ENCODE measurements at places on chromosomes 3 and 15.

GRCh38 chr15:60695713-60696522, 217.0 kb upstream of the ICE2 start:
- no peak for DNase-seq

- no peak for DNase-seq
Measured at GRCh38 chr3:173027429-173027828, 113.6 kb downstream of the SPATA16 start.

DNA sequence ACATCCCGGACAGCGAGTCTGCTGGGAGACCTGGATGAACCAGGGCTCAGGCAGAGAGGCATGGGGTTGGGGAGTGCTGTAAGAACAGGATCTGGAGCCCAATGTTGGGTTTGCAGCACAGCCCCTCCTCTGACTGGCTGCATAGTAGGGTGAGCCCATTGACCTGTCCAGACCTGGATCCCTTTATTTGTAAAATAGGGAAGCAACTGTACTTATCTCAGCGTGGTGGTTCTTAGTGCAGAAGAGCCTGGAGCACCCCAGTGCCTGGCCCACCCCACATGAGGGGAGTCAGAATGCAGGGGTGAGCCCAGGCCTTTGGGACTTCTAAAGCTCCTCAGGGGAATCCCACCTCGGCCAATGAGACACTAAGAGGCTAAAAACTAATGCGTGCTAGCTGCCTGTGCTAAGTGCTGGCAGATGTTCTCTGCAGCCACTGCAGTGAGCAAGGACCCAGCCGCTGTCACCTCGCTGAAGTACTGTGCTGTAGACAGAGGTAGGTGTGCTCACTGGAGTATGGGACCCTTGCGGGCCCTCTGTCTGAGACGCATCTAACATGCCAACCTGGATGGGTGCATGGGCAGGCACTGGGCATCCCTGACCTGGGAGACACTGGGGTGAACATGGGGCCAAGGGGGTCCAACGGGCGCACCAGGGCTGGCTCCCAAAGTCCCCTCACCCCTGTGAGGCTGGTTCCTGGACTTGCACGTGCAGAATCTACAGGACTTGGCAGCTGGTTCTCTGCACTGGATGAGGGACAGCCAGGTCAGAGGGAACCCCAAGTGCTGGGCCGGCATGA, 95.6 kb downstream of the ATP10A start:
- no peak for DNase-seq

DNA sequence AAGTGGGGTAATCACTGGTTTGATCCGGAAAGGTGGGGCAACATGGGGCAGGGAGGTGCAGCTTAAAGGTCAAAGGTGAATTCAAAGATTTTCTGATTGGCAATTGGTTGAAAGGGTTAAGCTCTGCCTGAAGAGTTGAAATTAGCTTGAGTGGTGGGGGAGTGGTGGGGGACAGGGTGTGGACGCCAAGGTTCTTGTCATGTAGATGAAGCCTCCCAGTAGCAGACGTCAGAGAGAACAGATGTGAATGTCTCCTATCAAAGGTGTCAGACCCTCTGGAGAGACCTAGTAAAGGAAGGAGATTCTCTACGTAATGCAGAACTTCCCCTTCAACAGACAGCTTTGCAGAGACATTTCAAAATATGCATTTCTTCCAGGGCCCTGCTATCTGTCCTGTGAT, 62.8 kb downstream of the ABCC5 start:
- no peak for DNase-seq

- DNase-seq = peak; percentile 29
Measured at GRCh38 chr3:24135280-24135679, 190.2 kb downstream of the NR1D2 start.

GRCh38 chr3:104521606-104522336, 844.9 kb upstream of the ALCAM start:
- no peak for DNase-seq

DNA sequence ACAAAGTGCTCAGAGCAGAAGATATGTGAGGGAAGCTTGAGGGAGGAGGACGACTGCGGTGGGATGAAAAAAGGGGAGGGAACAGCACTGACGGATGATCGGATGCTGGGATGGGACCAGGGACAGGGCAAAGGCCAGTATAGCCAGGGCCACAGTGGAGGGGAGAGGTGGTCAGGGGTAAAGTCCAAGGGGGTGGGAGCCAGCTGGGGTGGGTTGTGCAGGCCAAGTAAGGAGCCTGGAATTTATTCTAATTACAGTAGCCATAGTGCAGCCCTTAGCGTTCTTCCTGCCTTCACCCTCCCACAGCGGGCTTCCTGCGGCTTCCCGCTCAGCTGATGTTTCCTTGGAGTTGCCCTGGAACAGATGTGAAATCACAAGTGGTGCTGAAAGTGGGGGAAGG, 7.6 kb upstream of the APEH start:
- DNase-seq = no peak

- peak; percentile 48 for DNase-seq
Measured at GRCh38 chr3:8497582-8497981, 4.0 kb upstream of the LMCD1 start.

DNA sequence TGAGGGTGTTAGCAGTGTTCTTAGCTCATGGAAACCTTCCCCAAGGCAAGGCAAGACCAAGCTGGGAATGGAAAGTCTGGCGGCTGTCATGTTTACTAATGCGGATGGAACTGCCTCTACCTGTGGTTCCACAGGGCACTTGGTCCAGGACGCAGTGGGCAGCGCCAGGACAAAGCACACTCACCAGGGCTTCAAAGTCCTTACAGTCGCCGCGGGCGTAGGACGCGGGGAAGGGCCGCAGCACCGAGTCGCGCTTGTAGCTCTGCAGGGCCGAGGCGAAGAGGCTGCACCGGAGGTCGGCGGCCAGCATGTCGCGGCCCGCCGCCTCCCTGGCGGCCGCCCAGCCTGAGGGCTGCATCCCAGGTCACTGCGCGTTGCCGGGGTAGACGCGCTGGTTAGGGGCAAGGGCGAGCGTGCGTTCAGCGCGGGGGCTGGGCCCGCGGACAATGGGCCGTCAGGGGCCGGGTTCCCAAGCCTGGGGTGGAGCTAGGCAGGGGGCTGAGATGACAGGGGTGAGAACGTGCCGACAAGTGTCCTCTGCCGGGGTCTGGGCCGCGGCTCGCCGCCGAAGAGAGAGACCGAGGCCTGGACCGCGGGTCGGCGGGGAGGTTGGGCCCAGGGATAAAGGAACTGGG, 497 bp downstream of the PARP16 start:
- DNase-seq = no peak

- no peak for DNase-seq
Measured at GRCh38 chr3:105691633-105692032, 177.2 kb downstream of the CBLB start.

GRCh38 chr15:59096429-59096828, 8.5 kb upstream of the CCNB2 start:
- DNase-seq = no peak

GRCh38 chr15:58139276-58139988, 1.3 kb downstream of the AQP9 start:
- DNase-seq = no peak

GRCh38 chr3:197750858-197751737, 1.4 kb downstream of the FYTTD1 start:
- peak; percentile 31 for DNase-seq

GRCh38 chr3:193744048-193744821, 151.2 kb downstream of the OPA1 start:
- DNase-seq = peak; percentile 24

DNA sequence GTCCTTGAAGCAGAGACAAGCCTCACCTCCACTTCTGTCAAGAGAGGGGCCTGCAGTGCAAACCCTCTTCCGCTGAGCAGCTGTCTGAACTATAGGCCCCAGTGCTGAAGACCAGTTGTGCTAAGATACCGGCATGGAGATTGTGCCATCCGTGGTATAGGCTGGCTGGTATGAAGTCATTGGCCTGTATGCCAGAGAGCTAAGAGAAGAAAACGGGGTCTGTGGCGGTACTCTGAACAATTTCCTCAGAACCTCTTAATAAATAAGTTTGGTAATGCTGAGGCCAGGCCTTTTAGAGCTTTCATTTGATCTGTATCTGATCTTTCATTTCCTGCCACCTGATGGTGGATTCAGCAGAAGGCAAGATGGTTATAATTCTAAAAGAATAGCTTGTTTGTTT, 123.0 kb downstream of the LRIG1 start:
- DNase-seq = no peak

DNA sequence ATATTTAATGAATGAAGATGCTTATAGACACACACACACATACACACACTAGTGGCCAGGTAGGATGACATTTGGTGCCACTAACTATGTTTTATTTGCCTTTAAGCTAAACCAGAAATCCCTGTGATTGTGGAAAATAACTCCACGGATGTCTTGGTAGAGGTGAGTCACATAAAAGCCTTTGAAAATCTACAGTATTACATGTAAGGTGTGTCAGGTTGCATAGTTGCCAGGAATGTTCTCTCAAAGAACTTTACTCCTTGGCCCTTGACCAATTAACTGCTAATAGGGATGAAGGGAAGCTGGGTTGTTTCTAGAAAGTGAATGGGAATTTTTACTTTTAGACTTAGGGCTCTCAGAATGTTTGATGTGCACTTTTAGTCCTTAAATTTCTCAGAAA, 9.9 kb downstream of the ZBED2 start:
- DNase-seq = peak; percentile 70

DNA sequence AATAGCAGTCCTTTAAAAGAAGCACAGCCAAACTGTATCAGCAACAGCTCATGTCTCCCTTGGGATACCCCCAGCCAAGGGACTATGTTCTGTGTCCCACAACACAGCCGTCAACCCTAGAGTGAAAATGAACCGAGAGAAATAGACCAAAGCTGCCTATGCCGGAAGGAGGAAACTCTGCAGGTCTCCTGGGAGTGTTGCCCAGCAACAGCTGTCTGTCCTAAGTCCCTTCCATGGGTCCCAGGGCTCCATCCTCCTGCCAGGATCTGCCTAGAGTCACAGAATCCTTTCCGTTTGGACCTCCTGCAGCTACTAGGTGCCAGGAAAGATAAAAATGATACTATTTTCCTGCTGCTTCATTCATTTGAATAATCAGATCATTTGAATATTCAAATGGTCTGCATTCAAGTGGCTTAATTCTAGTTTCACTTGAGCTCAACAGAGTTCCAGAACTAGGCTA, 53.1 kb downstream of the TRANK1 start:
- no peak for DNase-seq

- DNase-seq = no peak
Measured at GRCh38 chr3:66386011-66386924, 114.6 kb downstream of the LRIG1 start.

DNA sequence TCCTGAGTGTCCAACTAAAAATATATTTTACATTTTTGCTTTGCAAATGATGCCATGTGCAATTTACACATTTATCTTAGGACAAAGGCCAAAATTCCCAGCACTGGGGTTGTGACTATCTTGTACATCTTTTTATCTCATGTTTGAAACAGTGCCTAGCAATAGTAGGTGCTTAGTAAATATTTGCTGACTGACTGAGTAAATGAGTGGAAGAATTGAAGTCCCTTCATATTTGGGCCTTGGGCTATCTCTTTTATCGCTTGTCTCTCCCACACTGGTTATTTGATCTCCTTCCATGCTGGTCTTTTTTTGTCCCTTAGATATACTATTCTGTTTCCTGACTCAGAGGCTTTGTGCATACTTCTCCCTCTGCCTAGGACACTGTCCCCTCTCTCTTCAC, 213.1 kb upstream of the GOLGA6L4 start:
- no peak for DNase-seq

- no peak for DNase-seq
Measured at GRCh38 chr3:57942388-57942787, 65.8 kb upstream of the FLNB start.

DNA sequence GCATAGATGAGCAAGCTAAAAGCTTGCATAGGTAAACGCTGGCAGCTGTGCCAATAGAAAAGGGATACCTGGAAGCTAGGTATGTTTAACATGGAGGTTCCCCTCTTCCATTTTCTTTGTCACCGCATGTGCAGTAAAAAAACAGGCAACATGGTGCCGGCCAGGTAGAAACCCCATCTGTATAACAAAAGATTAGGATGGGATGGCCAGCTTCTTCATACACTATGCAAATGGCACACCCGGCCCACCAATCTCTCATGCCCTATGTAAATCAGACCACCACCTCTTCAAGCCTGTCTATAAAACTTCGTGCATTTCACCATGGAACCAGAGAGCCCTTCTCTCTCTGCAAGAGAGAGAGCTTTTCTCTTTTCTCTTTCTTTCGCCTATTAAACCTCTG, 224.3 kb upstream of the P2RY1 start:
- no peak for DNase-seq

- peak; percentile 30 for DNase-seq
Measured at GRCh38 chr15:84981711-84982300, at the start of gene PDE8A. TSS of gene PDE8A (plus strand) at chr15:84981856. CDS start at chr15:84982163, 307 bp downstream.

DNA sequence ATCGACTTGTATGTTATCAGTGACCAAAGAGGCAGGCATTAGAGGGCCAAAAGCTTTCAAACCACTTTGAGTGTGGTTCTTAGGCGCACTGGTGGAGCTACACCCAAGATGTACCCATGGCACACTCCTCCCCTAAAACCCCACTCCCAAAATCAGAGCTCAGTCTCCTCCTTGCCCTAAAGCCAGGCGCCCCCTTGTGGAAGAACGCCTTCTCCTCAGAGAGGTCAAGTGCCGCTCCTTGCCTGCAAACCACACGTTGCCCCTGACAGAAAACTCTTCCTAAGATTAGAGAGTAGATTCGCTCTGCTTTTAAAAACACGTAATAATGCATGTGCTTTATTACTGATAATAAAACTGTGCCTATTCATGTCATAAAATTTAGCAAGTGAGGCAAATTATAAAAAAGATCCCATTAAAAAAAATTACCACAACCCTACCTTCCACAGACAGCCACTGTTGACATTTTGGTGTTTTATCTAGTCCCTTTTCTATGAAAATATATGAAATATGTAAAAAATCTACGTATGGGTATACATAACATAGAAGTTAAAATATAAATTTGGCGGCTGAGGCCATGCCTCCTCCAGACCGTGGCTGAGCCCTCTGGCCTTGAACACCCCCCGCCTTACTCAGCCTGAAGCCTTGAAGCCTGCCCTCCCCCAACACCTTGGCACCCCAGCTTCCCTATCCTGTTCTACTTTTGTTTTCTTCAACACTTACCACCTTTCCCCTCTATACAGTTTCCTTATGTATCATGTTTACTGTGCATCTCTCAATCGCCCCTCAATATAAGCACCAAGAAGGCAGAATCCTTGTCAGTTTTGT, 33.5 kb downstream of the BCL2L10 start:
- peak; percentile 79 for DNase-seq

- no peak for DNase-seq
Measured at GRCh38 chr15:68992696-68993095, 21.8 kb upstream of the NOX5 start.

GRCh38 chr3:185552358-185552877, at the start of gene LIPH:
TSS of gene LIPH (minus strand) at chr3:185552588. CDS start at chr3:185552471, 117 bp downstream.
- peak; percentile 88 for DNase-seq

GRCh38 chr15:74438721-74439316, 5.1 kb upstream of the SEMA7A start:
- peak; percentile 64 for DNase-seq

GRCh38 chr3:160820022-160820421, 64.0 kb downstream of the PPM1L start:
- no peak for DNase-seq

- DNase-seq = no peak
Measured at GRCh38 chr3:66253790-66254620, 33.2 kb downstream of the SLC25A26 start.
